ENCODE measurements at places on chromosomes 6 and 20.

DNA sequence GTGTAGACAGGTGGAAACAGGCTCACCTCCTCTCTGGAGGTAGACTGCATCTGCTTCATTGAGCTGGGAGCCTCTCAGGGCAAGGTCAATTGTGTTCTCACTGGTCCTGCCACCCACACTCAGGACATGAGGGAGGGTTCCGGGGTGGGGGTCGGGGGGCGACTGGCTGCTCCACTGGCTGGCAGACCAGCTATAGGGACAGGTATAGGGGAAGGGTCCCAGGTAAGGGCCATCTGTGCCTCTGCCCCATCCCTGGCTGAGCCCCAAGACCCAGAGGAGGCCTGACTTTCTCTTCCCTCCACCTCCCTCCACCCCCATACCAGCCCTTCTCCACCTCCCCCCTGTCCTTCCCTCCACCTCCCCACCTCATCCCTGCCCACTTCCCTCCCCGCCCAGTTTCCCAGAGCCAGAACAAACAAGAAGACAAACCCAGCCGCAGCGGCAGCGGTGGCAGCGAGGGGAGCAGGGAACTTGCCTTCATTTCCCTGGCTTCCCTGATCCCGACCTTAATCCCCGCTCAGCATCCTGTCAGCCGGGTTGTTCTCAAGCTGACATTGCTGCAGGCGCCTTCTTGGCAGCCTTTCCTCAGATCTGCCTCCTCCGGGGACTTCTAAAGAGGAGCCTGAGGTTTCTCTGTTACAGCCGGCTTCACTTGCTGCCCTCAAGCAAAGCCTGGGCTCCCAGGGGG lies 18.3 kb upstream of the FOXP4 start:
- no peak for DNase-seq

- DNase-seq, result no peak
Measured at GRCh38 chr6:157724138-157724820, 98.8 kb upstream of the SNX9 start.

DNA sequence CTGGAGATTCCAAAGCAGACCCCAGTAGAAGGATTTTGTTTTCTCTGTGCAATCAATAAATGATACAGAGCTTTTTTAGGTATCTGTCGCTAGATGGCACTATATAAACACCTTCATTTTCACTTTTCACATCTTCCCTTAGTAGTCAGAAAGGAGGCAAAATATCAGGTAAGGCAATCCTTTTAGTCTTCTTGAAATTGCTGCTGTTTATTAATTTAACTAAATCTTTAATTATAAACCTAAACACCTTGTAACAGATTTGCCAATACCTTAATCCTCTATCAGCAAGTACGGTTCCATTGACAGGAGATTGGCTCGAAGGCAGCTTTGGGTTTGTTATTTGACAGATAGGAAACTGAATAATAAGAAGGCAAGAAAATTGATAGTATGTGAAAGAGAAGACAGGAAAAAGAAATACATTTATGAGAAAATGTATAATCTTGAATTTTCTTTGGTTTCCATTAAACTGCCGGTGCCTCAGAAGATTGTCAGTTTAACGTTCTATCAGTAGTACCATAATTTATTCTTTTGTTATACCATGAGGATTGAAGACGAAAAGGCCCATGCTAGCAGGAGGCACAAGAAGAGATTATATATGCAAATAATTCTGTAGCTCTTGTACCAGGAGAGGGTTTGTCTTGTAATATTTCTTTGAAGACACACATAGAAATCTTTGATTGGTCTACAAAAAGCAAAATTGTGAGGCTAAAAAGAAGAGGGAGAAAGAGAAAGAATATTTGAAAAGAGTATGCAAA lies 23.5 kb upstream of the IBTK start:
- DNase-seq, result no peak

DNA sequence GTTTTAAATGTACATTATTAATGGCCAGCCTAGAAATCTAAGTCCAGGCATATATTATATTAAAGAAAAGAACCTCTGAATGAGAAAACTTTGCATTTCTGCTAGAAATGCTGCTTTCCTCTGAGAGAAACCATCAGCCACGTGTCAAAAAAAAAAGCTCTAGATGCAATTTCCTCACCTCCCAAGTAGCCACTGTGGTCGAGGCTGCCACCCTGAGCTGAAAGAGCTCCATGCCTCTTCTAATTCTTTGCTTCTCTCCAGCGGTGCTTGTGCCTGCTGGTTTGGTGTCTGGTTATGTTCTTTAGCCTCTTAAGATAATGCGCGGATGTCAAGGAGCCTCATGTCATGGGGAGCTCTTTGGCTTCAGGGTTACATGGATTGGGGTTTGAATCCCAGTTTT lies 316.0 kb downstream of the TFAP2C start:
- DNase-seq, result no peak

DNA sequence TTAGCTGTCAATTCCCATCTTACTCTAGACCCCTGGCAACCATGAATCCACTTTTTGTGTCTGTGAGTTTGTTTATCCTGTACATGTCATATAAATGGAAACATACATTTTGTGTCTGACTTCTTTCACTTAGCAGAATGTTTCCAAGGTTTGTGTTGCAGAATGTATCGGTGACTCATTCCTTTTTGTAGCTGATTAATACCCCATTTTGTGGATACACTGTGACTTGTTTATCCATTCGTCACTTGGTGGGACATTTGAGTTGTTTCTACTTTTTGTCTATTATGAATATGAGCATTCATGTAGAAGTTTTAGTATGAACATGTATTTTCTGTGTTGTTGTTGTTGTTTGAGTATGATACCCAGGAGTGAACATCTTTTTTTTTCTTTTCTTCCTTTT lies 21.4 kb downstream of the CDYL start:
- DNase-seq, result no peak

- DNase-seq, result no peak
Measured at GRCh38 chr20:33697129-33697528, 10.9 kb upstream of the E2F1 start.

GRCh38 chr6:29733057-29733456 lies 9.8 kb downstream of the HLA-F start:
- no peak for DNase-seq
